ENCODE measurements at places on chromosomes 5 and 9.
A peak's percentile ranks its signal among the peaks of the same experiment; 100 is the strongest.

- no peaks in the 10 kb centered on the region for H3K4me1 ChIP-seq
- H3K27ac ChIP-seq, result no peak overlapping the region
- no peak overlapping the region for H3K4me3 ChIP-seq
- no peak for DNase-seq
- H3K27me3 ChIP-seq, result no peaks in the 10 kb centered on the region
- H3K36me3 ChIP-seq, result no peaks in the 10 kb centered on the region
Observed at GRCh38 chr9:133673258-133673655, 37.1 kb downstream of the DBH start.

GRCh38 chr9:95032580-95033341, 284.7 kb downstream of the FANCC start:
- H3K4me1 ChIP-seq, result peaks cover 6% of the 10 kb centered on the region
- no peaks in the 10 kb centered on the region for H3K27me3 ChIP-seq
- H3K4me3 ChIP-seq, result no peak overlapping the region

GRCh38 chr5:102231693-102232619, 64.1 kb downstream of the SLCO4C1 start:
- H3K27ac ChIP-seq, result no peak overlapping the region
- H3K27me3 ChIP-seq, result no peaks in the 10 kb centered on the region
- H3K4me1 ChIP-seq, result no peaks in the 10 kb centered on the region
- H3K4me3 ChIP-seq, result no peak overlapping the region
- H3K36me3 ChIP-seq, result no peaks in the 10 kb centered on the region

GRCh38 chr5:136057401-136058038, 28.7 kb downstream of the TGFBI start:
- H3K4me3 ChIP-seq, result no peak overlapping the region
- H3K27me3 ChIP-seq, result no peaks in the 10 kb centered on the region
- H3K36me3 ChIP-seq, result peaks cover 80% of the 10 kb centered on the region

DNA sequence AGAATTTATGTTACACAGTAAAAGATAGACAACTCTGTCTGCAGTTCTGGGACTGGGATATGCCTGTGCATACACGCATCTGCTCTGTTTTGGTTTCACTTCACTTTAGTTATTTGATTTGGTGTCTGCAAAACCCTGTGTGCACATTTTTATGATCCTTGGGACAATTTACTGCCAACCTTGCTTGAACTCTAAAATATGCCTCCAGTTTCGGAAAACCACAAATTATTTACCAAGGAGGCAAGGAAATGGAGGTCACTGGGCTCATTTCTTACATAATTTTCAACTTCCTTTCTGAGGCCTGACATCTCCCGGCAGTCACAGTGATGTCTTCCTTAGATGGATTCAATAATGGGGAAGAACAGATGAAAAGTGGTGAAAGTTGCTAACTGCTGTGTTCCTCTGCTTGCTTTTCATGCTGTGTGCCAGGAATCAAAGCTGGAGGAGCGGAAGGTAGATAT, 61.2 kb upstream of the TAF11L2 start:
- H3K27ac ChIP-seq, result no peak overlapping the region
- H3K4me1 ChIP-seq, result no peaks in the 10 kb centered on the region
- no peak for DNase-seq
- H3K27me3 ChIP-seq, result no peaks in the 10 kb centered on the region
- no peaks in the 10 kb centered on the region for H3K36me3 ChIP-seq
- H3K4me3 ChIP-seq, result no peak overlapping the region

DNA sequence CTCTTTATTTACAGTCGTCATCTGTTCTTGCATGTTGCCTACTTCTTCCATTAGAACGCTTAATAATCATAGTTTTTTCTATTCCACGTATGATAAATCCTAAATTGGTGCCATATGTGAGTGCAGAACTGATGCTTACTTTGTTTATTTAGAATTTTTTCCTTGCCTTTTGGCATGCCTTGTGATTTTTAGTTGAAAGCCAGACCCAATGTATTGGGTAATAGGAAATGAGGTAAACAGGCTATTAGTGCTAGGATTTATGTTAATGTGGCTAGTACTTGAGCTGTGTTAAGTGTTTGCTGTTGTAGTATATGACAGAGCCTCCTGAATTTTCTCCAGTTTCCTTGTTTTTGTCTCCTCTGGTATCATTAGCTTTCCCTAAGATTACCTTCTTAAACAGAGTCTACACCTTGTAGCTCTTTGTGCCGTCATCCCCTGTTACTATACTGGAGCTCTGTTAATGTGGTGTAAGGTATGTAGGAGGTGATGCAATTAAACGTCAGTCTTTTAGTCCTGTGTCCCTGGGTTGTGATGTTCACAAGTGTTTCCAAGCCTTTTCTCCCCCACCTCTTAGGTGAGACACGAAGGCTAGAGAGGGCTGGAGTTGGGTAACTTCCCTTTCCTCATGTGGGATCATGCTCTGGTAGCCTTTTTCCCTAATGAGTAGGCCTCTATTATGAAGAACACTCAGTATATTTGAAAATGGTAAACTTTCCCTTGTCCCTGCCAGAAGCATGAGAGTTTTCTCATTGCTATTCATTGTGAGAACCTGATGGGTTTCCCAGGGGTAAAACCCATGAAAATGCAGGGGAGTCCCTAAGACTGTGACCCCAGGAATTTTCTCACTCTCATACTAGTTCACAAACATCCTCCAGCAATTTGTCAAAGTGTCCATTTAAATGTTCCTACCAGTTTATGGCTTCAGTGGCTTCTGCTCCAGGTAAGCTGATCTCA, 21.2 kb downstream of the SPATA31D3 start:
- H3K36me3 ChIP-seq, result no peaks in the 10 kb centered on the region
- H3K27ac ChIP-seq, result no peak overlapping the region
- no peaks in the 10 kb centered on the region for H3K4me1 ChIP-seq
- H3K27me3 ChIP-seq, result no peaks in the 10 kb centered on the region
- DNase-seq, result no peak
- H3K4me3 ChIP-seq, result no peak overlapping the region

- no peak overlapping the region for H3K4me3 ChIP-seq
- no peaks in the 10 kb centered on the region for H3K36me3 ChIP-seq
- H3K27me3 ChIP-seq, result no peaks in the 10 kb centered on the region
- H3K4me1 ChIP-seq, result peaks cover 9% of the 10 kb centered on the region
Observed at GRCh38 chr5:180326989-180327565, 26.1 kb downstream of the GFPT2 start.

DNA sequence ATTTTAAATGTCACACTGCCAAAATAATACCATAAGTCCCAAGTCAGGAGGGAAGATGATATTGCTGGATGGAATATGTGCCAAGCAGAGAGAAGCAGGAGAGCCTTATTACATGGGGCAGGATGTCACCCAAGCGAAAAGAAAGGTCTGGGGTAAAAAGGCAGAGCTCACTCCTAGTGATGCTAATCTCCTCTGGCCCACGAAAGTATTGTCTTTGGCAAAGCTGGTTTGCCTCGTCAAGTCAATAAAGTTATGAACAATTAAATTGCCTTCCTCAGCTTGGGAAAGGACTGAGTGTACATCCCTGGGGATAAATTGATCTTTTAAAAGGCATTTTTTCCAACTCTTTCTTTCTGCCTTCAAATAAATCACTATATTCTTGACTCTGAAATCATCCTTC, 220.6 kb downstream of the DMAC1 start:
- no peak overlapping the region for H3K27ac ChIP-seq
- H3K36me3 ChIP-seq, result no peaks in the 10 kb centered on the region

DNA sequence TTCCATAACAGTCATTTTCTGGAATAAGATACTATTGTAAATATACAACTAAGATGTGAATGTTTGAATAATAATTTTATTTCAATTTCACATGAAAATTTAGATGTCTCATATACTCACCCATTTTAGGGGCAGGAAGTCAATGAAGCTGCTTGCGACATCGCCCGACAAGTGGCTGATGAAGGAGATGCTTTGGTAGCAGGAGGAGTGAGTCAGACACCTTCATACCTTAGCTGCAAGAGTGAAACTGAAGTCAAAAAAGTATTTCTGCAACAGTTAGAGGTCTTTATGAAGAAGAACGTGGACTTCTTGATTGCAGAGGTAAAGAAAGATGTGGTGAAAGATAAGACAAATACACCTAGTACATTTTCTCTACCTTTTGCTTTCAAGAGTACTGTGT, 8.6 kb downstream of the BHMT start:
- H3K4me3 ChIP-seq, result no peak overlapping the region
- H3K27me3 ChIP-seq, result no peaks in the 10 kb centered on the region
- no peak overlapping the region for H3K27ac ChIP-seq
- DNase-seq, result peak; percentile 57
- H3K4me1 ChIP-seq, result no peaks in the 10 kb centered on the region
- H3K36me3 ChIP-seq, result no peaks in the 10 kb centered on the region

DNA sequence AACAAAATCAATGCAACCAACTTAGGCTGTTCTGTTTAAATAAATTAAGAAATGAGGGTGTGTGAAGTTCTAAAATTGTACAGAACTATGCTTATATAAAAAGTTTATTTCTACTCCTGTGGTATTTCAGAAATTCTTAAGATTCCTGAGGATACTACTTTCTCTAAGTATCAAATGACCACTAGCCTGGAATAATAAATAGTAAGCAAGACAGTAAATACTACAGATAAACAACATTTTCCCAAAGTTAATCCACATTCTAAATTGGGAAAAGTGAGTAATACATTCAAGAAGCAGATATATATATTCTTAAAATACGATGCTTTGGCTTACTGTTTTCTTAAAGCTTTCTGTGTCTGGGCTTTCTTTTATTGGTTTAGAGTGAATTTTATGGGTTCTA, 29.5 kb downstream of the CCNH start:
- no peak overlapping the region for H3K4me3 ChIP-seq
- no peaks in the 10 kb centered on the region for H3K27me3 ChIP-seq
- no peak for DNase-seq
- H3K27ac ChIP-seq, result no peak overlapping the region
- peaks cover 6% of the 10 kb centered on the region for H3K36me3 ChIP-seq

DNA sequence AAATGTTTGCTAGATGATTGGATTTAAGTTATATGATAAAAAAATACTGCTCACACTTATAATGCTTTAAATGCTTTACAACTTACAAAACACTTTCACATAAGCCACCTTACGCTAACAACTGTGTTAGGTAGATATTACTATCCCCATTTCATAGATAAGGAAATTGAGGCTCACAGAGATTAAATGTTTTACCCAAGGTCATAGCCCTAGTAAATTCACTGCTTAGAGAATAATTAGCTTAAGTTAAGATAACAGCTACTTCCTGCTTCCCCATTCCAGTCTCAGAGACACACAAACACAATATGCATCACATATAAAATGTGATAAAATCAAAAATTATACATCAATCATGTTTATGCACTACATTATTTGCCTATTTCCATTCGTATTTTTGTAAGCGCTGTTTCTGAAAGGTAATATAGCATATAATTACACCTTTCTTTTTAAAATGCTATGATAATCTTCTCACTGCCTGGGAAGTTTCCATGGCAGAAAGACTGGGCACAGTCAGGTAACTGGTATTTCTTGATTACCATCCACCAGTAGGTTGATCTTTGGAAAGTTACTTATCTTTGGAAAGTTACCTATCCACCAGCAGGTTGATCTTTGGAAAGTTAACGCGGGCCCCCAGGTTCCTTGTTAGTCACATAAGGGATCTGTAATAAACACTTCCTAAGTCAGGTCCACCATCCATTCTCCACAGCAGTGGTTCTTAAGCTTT, 101.1 kb downstream of the NFIB start:
- DNase-seq, result peak; percentile 5
- H3K4me3 ChIP-seq, result no peak overlapping the region
- H3K27ac ChIP-seq, result no peak overlapping the region
- peaks cover 3% of the 10 kb centered on the region for H3K4me1 ChIP-seq
- no peaks in the 10 kb centered on the region for H3K27me3 ChIP-seq

DNA sequence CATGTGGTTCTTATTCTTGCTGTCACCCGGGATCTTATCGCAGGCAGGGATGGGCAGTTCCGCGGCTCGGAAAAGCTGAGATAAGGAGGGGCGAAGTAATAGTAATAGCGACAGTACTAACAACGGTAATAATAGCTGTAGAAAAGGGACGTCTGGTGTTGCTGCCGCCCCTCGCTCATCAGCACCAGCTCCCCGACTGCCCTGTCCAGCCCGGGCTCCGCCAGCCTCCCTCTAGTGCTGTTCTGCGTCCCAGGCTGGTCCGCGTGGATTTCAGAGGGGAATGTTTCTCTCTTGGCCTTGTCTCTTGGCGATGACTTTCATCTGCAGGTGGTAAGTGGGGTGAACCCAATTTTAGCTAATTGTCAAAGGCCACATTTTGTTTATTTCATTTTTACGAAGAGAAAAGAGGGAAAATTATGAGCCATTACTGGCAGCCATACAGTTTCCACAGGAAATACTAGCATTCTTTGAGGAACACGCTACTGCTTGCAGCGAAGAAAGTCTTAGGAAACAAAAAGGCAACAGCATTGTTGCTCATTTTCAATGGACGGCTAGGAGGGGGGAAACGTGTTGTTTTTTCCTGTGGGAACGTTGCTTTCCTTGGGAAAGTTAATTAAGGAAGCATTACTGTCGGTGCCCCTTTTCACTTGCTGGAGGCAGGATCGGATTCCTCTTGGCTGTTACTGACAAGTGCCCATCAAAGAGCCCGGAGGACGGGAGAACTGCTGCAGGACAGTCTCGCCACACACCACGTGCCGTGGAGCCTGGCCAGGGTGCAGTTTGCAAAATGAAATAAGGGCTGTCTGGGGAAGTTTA, 762 bp downstream of the SNCAIP start:
- DNase-seq, result peak; percentile 15
- H3K36me3 ChIP-seq, result no peaks in the 10 kb centered on the region
- peak overlapping the region; percentile 72 for H3K4me3 ChIP-seq
- H3K27me3 ChIP-seq, result peaks cover 16% of the 10 kb centered on the region

- H3K36me3 ChIP-seq, result peaks cover 3% of the 10 kb centered on the region
- DNase-seq, result peak; percentile 83
- no peak overlapping the region for H3K4me3 ChIP-seq
- H3K4me1 ChIP-seq, result peaks cover 58% of the 10 kb centered on the region
- H3K27me3 ChIP-seq, result no peaks in the 10 kb centered on the region
Observed at GRCh38 chr9:127968042-127968441, 12.7 kb downstream of the EEIG1 start.

DNA sequence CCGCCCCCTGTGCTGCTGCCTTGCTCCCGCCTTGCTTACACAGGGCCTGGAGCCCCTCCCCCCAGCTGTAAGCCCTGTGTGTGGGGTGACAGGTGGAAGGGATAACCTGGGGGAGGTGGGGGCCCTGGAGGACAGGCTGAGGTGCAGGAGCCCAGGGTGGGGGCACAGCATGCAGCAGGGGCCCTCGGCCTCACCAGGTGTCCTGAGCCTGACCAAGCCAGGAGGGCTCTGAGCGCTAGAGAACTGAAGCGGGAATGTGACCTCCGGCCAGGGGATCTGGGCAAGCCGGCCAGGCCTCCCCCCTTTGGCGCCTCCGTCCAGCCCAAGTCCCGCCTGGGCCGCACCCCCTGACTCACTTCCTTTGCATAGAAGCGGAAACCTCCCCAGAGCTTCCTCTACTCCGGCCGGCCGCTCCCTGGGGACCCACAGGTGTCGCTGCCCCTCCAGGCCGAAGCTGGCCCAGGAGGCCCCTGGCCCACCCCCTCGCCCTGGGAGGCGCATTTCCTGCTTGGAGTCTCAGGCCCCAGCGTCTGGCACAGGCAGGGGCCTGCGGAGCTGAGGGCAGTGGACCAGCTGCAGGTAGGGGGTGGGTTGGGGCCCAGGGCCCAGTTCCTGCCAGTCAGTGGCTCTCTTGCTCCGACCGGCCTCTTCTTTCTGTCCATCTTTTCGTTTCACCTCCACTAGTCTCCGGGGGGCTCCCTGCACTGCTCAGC, at the start of gene TOR4A:
Gene TOR4A (plus strand): TSS at position 398 of the 713 bp plus-strand sequence. CDS start 964 bp downstream, outside the sequence.
- H3K4me3 ChIP-seq, result peak within 1 kb of the TSS; percentile 58
- peak within 1 kb of the TSS; percentile 52 for H3K27ac ChIP-seq
- peaks cover 27% of the 10 kb centered on the region for H3K4me1 ChIP-seq
- DNase-seq, result no peak
- peaks cover 31% of the 10 kb centered on the region for H3K36me3 ChIP-seq
